Muscle of arm (tissue), 14 donors: ENCODE measurements at places on chromosomes 1 and 21. TPM values are rescaled to one million over a fixed set of nuclear protein-coding genes. Genes with fewer than 3 reads are reported as not detected.

Gene SNX7
- not detected for polyA plus RNA-seq

Gene CLEC20A
- polyA plus RNA-seq = 0.16 TPM

- DNase-seq = no peak
These were observed 53.7 kb downstream of the ZNF697 start for GRCh38 chr1:119594376-119594775.

GRCh38 chr1:15231714-15232201 lies 15.3 kb upstream of the FHAD1 start:
- no peak for DNase-seq

Gene PRAMEF20
- polyA plus RNA-seq = not detected

DNA sequence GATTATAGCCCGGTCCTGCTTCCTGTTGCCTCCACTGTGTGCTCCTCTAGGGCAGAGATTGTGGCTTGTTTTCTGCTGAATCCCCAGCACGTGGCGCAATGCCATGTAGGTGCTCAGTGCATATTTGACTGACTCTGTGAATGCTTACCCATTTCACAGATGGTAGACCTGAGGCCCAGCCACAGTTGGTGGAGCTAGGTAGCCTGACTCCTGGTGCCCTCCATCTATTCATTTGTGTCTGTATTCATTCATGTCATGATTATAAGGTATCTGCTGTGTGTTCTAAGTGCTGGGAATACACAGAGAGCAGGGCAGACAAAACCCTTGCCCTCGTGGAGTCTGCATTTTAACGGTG lies 22.5 kb downstream of the TNFRSF1B start:
- no peak for DNase-seq

- DNase-seq = no peak
These were observed 248.6 kb downstream of the OLFM3 start for GRCh38 chr1:101748077-101748476.

Gene RIMKLA
- polyA plus RNA-seq = 1.1 TPM

DNA sequence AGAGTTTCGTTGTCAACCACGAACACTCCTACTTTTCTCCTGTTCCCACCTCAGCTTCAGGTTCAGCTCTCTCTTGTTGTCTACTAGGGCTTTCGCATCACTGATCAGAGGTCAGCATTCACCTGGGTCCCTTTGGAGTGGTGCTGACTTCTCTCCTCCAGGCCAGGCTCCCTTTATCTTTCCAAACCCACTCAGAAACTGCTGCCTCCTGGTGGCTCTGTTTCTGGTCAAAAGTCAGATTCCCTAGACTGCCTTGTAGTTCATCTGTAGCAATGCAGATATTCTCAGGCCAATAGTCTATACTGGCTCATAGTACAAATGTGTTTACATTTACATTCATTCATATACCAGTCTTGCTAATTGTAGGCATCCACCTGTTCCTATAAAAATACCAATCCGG lies 6.4 kb upstream of the ERI3 start:
- no peak for DNase-seq

DNA sequence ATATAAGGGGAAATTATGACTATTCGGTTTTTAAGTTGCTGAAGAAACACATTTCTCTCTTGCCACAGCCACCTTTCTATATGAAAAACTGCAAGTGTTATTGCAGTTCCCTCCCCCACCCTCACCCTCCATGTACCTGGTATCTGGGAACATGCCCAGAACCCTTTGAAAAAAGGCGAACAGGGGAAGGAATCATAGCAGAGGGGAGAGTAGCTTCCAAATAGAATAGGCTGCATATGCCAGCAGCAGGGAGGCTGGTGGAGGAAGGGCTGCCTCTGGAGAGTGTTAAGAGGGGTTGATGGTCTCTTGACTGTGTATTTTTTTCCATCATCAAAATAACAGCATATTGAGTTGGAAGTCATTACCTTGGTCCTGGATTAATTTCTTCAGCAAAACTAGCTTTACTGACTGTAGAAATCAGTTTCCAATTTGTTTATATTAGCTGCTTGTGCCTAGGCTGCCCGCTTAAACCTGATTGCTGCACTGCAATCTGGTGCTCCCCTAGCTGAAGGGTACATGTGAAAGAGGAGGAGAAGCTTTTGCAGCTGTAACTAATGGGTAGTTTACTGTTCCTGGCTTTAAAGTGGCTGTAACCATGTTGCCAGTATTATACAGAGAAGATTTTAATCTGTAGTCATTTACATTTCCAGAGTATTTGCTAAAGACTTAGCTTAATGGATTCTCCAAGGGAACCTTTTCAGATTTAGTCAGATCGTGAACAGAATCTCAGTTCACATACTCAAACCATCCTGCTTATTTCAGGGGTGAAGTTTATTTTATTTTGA lies 22.7 kb downstream of the AHCYL1 start:
- no peak for DNase-seq

- no peak for DNase-seq
These were observed 49.3 kb downstream of the ZNF678 start for GRCh38 chr1:227612658-227613057.

- DNase-seq = no peak
These were observed 38.6 kb downstream of the TNFSF18 start for GRCh38 chr1:173012126-173012525.

Gene ERICH3
- not detected for polyA plus RNA-seq

DNA sequence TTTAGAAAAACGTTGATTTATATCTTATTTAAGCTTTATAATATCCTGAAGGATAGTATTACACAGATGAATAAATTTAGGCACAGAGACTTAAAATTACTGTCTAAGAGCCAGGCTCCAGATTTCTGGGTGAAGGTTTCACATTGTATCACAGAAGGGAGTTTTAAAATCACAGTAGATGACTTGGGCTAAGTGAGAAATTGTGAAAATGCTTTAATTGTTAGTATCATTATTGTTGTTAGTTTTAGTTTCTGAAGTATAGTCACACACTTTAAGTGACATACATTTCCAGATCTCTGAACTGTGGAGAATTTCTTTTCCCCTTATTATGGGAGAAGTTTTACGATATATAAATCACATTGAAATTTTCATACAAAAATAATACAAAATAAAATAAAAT lies 83.5 kb downstream of the NDUFS5 start:
- no peak for DNase-seq

GRCh38 chr21:32306021-32306780 lies 7.5 kb downstream of the MRAP start:
- no peak for DNase-seq

DNA sequence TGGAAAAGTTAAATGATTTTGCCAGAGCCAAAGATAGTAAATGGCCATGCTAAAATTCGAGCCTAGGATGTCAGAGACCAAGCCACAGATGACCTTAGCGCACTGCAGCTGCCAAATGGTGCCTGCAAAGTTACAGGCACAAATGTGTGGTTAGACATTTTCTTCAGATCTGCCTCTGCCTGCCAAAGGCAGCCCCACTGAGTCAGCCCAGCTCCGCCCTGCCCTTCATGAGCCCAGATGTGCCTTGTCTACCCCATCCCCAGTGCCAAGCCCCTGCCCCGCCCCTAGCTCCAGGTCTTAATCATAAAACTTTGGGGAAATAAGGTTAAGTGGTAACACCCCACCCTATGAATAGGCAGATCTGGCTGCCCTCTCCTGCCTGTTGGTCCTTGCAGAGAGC lies 105.9 kb downstream of the DTL start:
- DNase-seq = no peak

GRCh38 chr1:114208714-114209113 lies 55.0 kb upstream of the SYT6 start:
- DNase-seq = no peak

Gene PDE9A
- polyA plus RNA-seq = 6.8 TPM

GRCh38 chr1:64839732-64840405 lies 95.0 kb downstream of the RAVER2 start:
- no peak for DNase-seq

Gene KIF14
- not detected for polyA plus RNA-seq

GRCh38 chr1:18486195-18486594 lies 5.5 kb downstream of the KLHDC7A start:
- DNase-seq = no peak

DNA sequence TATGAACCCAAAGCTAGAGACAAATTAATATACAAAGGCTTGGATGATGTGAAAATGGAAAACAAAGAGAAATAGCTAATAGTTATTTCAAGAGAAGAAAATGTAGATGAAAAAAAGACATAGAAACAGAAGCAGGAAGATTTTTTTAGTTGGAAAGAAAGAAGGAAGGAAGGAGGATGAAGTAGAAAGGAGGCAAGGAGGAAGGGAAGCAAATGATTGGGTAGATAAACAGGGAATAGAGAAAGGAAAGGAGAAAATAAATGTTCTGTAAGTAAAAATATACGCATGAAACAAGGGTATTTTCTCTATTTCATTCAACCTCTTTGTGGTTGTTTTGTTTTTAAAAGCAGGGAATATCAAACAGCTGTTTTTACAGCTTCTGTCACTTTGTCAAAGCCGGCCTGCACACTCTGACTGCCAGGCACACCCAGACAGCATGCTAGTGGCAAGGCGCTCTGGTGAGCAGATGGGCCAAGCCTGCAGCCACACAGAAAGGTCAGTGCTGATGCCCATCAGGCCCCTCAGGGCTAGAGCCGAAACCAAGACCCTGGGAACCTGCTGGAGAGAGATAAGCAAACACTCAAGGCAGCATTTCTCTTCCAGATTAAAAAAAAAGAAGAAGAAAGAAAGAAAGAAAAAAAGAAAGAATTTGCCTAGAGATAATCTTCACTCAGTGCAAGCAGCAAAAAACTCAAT lies 72.9 kb upstream of the CTTNBP2NL start:
- no peak for DNase-seq

DNA sequence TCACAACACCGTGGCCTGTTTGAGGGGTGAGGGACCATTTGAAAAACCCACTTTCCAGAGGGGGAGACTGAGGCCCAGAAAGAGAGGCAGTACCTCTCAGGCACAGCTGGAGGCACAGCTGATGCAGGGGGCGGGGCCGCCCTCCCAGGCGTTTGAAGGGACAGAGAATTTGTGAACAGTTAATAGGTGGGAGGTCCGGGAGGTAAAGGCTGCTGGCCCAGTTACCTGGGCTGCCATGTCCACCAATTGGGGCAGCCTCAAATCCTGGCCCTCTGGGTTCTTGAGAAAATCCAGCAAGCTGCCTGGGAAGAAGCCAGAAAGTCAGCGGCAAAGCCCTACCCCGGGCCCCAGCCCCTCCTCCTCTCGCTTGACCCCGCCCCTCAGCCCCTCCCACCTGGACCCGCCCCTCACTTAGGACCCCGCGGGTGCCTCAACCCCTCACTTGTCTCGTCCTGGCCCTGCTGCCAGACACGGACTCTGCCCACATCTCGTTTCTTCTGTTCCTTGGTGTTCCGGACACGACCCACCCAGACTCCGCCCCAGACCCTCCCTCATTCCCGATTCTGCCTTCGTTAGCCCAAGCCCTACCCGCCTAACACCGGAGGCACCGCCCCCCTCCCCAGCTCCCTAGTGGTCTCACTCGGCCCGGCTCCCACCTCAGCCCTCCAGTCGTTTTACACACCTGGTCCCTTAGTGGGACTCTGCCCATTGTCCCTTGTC lies 10.8 kb upstream of the AHDC1 start:
- no peak for DNase-seq

- DNase-seq = no peak
These were observed 104.5 kb upstream of the LMO4 start for GRCh38 chr1:87224201-87224600.

- DNase-seq = no peak
These were observed 15.9 kb upstream of the ADAMTS5 start for GRCh38 chr21:26982767-26983166.

- no peak for DNase-seq
These were observed 468.1 kb upstream of the PTBP2 start for GRCh38 chr1:96253246-96254035.

DNA sequence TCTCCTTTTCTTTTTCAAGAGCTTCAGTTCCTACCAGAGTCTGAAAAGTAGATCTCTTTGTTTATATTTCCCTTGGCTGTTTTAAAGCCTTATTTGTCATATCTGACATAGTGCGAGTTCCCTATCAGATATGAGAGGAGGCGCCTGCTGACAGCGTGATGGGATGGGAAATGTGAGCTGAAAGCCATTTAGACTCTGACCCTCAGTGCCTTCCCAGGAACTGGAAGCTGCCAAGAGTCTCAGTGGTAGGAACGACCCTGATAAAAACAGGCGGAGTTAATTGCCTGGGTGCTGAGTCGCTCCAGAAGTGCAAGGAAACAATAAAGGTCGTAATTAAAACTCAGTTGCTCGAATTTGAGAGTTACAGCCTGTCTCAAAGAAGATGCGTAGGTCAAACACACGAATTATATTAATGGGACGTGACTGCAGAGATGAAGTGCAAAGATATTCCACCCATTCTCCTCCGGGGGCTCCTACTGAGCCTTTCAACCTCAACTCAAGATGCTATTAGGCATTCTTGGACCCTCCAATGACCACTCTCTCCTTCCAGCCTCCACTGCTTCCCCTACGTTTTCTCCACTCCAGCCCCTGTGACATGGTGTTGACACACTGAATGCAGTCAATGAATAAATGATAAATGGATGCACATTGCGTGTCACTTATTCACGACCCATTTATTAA lies 84.6 kb downstream of the KAZN start:
- DNase-seq = no peak

DNA sequence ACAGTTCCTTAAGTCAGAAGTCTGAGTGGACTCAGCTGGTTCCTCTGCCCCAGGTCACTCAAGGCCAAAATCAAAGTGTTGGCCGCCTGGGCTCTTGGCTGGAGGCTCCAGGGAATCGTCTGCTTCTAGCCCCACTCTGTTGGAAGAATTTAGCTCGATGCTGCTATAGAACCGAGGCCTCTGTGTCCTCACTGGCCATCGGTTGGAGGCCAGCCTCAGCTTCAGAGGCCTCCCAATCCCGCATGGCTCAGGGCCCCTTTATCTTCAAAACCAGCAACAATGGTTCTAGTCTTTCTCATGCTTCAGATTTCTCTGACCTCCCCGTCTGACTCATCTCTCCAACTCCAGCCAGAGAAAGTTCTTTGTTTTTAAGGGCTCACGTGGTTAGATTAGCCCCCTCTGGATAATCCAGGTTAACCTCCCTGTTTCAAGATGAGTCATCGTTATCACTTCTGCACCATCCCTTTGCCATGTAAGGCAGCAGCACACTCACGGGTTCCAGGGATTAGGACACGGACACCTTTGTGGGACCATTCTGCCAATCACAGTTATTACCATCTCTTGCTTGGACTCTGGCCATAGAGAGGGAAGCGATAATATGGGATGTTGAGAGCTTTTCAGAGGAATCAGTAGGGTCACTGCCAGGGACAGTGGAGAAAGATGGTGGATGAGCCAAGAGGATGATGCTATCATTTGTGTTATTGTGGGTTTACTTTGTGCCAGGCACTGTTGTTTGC lies 13.6 kb downstream of the FHAD1 start:
- no peak for DNase-seq

Gene MYOG
- 506 TPM for polyA plus RNA-seq

Gene WNT9A
- not detected for polyA plus RNA-seq

DNA sequence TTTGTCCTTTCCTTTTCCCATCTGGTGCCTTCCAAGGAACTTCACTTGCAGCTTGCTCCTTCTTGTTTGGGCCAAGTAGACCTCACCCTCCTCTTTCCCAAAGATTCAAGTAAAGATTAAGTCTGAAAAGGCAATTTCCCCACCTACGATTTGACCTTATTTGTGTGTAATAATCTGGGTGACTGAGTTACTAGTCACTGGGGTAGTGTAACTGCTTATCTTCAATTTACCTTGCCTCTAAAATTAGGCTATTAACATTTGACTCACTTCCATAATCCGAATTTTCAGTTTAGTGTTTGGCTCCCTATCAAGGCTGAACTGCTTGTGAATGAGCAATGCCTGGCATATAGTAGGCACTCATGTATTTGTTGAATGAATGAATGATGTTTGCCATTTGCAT lies 59.6 kb downstream of the PLA2G4A start:
- no peak for DNase-seq
